HFFc6 (cell line): ENCODE measurements at places on chromosomes 3 and 15. TPM values are rescaled to one million over a fixed set of nuclear protein-coding genes. Genes with fewer than 3 reads are reported as not detected.

DNA sequence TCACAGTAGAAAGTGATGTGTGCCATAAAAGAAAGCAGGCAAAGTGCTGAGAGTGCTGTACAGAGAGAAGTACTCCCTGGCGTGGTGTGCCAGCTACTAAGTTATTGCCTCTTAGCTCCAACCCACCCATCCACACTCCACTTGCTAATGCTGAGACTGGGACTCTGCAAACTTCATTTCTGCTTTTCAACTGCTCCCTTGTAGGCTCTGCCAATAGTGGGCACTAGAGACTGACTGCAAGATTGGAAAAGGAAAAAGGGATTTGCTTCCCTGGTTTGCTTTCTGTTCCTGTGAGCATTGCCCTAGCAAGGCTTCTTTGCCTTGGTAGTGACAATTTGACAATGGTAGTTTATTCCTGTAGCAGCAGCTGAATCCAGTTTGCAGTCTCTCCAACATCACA is 56.5 kb upstream of the TMEM108 start:
- no peak for DNase-seq

Gene CILP
- total RNA-seq: not detected in 3 replicates

- no peak for DNase-seq
These were observed 34.1 kb upstream of the FBLN2 start for GRCh38 chr3:13514639-13515435.

- DNase-seq: no peak
These were observed 31.8 kb downstream of the TKT start for GRCh38 chr3:53224026-53224425.

Gene CIDEC
- total RNA-seq: not detected in 2 replicates

DNA sequence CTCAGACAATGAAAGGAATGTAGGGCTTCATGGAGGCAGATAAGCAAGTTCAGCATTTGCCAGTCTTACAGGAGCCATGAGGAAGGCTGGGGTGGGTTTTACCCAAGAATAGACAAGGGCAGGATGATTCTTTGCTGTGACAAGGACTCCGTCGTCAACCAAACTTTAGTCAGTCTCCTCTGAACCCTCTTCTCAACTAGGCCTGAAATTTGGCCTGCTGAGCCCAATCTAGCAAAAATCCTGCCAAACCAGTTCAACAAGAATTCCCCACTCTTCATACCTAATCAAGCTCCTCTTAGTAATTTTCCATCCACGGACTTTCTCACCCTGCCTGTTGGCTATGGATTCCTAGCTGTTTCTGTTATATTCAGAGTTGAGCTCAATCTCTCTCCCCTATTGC is 280.5 kb downstream of the TBL1XR1 start:
- no peak for DNase-seq

DNA sequence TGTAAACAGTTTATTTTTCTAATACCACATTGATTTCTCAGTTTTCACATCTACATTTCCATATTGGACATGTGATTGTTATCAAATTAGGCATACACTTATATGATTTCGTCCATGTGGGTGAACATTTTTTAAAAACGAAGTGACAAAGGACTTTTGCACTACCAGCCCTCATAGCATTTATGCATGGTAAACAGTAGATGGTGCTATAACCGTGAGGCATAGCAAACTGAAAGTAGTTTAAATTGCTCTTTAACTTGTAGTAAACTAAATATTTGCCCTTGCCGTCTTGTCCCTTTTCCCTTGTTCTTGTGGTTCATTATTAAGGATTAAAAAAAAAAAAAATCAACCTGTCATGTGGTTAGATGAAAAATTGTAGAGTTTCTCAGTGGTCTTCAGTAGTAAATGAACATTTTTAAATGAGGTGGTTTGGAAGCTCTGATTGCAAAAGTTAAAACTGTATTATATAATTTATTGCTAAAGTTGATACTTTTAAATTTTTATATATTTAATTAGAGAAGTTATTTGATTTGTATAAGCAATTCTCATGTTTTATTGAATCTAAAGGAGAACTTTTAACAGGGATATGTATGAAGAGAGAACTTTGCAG is 24.0 kb downstream of the STX19 start:
- peak; percentile 72 for DNase-seq

DNA sequence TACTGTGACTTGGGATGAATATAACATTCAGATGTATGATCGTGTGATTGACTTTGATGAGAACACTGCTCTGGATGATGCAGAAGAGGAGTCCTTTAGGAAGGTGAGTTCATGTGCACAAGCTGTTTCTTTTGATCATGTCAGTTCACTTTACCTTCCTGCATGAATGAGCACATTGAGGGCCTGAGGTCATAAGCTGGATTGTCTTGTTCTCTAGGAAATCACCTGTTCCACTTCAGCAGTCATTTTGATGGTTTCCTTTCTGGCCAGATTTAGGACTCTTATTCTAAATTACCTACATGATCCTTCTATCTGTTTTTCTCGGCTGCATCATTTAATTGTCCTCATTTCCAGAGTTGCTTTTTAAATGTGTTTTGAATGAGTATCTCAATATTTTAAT is 4.1 kb downstream of the RCN2 start:
- DNase-seq: no peak

GRCh38 chr3:100150473-100150872 is 36.2 kb upstream of the FILIP1L start:
- DNase-seq: no peak

- DNase-seq: no peak
These were observed 74.0 kb upstream of the TERB2 start for GRCh38 chr15:44882499-44882968.

DNA sequence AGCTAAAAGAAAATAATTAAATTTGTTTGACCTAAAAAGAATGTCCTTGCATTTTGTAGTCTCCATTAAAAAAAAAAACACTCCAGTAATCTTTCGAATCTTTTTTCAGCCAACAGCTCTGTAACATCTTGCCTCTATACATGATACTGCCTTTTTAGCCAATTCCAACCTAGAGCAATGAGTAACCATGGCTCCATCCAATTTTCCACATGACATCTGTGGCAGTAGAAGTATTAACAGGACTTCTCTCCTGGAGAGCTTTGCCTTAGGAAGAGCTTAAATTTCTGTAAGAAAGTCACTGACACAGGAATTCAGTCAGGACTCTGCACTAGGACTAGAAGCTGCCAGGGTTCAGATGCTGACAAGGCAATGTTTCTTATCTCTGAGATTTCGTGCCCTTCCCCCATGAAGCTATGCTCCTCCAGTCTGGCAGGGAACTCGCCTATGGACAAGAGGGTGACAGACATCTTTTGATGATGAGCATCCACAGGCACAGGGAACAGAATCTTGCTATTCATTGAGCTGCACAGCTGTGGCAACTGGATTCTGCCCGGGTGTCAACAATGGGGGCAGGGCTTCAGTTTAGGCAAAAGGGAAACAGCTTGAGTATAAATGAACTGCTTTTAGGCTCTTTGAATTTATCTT is 81.8 kb downstream of the ALCAM start:
- no peak for DNase-seq

GRCh38 chr3:35320646-35321407 is 318.5 kb upstream of the ARPP21 start:
- no peak for DNase-seq

Gene DOCK3
- total RNA-seq: 0.13 to 0.26 TPM (median 0.18 TPM) in 3 replicates

Gene CTXN2
- total RNA-seq: not detected in 3 replicates

Gene STARD9
- total RNA-seq: 2.4 to 2.8 TPM (median 2.5 TPM) in 3 replicates

Gene SLC28A2
- total RNA-seq: not detected in 2 replicates

Gene TMEM207
- total RNA-seq: not detected in 3 replicates

GRCh38 chr3:129651435-129652202 is 45.1 kb upstream of the PLXND1 start:
- DNase-seq: peak; percentile 92

DNA sequence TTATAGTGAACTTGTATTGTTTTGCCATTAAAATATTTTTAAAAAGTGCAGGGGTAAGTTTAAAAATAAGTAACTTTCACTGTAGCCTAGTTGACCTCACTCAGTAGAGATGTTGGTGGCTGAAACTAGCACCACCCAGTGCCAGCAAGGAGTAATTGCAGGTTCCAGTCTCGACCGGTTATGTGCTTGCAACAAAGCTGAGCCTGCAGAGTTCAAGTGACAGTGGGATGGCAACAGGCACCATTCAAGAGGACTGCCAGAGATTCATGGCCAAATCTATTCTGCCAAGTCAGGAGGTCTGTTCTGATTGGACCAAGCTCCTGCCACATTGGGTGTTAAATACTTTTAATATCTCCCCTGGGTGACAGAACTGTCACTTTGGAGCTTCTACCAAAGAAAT is 2.7 kb downstream of the ADAMTS7 start:
- peak; percentile 27 for DNase-seq

DNA sequence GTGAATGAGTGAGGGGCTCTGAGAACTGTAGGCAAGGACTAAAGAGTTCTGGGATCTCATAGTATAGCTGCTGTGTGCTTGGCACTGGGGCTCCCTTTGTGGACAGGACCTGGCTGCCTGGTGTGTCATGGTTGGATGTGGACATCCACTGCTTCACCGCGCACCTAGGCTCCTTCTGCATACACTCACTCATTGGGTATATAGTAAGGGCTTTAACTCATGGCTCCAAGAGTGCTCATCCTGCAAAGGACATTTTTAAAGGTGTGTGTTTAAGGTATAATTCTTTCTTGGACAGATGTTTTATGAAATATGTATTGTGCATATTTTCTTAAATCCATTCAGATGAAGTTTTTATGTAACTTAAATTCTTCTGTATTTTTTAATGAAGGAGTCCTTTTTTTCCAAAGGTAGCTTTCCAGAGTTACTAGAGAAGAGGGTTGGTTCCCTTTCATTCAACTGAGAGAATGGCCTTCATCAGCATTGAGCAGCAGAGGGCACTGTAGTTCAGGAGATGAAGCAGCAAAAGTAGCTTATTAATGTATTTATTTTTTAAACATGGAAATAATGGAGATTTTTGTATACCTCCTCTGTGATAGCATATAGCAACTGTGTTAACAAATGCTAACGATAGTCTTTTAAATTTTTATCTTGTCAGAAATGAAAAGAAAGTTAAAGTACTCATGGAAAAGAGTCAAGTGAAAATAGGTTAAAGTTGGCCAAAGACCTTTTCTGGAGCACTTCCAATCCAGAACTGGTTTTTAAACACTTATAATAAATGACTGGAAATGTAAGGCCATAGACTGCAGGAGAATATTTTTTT is 25.2 kb downstream of the OXNAD1 start:
- peak; percentile 50 for DNase-seq

Gene TGM5
- not detected in 2 replicates for total RNA-seq

Gene TATDN2
- 26.2 to 33.2 TPM (median 28.5 TPM) in 3 replicates for total RNA-seq

DNA sequence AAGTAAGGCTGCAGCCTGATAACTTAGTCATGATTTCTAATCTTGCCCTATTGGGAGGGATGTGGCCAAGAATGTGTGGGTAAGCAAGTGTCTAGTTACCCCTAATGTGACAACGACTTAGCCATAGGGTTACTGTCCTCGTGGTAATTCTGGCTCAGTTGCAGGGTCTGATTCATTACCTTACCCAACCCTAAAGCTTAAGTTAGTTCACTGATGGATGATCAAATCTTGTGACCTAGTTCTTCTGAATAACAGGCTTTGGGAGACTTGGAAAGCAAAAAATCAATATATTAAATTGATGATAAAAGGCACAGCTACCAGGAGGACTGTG is 1.6 kb upstream of the INTS14 start:
- DNase-seq: no peak

GRCh38 chr3:132432639-132433038 is 15.3 kb downstream of the DNAJC13 start:
- peak; percentile 74 for DNase-seq

DNA sequence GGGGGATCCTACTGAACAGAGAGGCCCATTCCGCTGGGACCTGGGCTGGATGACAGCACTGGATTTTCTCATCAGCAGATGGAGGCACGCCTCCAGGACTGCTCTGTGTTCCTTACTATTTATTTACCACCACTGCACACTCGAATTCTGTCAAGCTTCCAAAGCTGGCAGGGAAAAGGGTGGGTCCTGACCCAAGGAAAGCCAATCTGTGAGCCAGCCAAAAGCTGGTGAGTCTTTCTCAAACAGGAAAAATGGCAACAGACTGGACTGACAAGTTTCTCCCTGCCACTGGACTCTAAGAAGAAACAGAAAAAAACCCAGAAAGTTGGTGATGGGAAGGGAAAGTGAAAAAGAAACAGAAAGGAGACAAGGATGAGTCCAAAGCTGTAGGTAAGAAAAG is 37.8 kb downstream of the CD47 start:
- no peak for DNase-seq

Gene STRC
- total RNA-seq: not detected in 3 replicates

- DNase-seq: no peak
These were observed 164.3 kb upstream of the VEPH1 start for GRCh38 chr3:157667493-157667892.

GRCh38 chr3:72970942-72971341 is 25.7 kb upstream of the PPP4R2 start:
- DNase-seq: no peak

Gene SH2D7
- total RNA-seq: not detected in 3 replicates

DNA sequence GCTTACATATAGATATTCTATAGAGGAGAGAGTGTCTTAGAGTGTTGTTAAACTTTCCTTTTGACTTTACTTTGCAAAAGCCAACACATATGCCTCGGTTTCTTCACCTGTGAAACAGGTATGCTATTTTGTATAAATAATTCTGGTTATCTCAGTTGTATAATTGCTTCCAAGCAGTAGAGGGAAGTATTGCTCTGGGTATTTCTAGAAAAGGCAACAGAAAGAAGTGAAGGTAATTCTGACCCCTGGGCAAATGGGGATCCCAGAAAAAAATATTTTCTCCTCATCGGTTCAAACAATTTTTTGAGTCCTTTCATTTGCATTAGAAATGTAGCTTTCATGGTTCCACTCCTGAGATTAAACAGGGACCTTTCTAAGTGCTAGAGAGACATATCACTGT is 216.5 kb upstream of the SEMA6D start:
- no peak for DNase-seq

Gene IL20RB
- 0.72 to 1.5 TPM (median 1.3 TPM) in 3 replicates for total RNA-seq

Gene MTHFS
- 19.9 to 26.1 TPM (median 24.5 TPM) in 3 replicates for total RNA-seq

Gene HTR3C
- not detected in 2 replicates for total RNA-seq

Gene SAMMSON
- not detected in 3 replicates for total RNA-seq

Gene ARGFX
- total RNA-seq: not detected in 3 replicates

- peak; percentile 43 for DNase-seq
These were observed 291.0 kb upstream of the TGFBR2 start for GRCh38 chr3:30315447-30315846.

- no peak for DNase-seq
These were observed 69.2 kb upstream of the ICE2 start for GRCh38 chr15:60548101-60548500.

DNA sequence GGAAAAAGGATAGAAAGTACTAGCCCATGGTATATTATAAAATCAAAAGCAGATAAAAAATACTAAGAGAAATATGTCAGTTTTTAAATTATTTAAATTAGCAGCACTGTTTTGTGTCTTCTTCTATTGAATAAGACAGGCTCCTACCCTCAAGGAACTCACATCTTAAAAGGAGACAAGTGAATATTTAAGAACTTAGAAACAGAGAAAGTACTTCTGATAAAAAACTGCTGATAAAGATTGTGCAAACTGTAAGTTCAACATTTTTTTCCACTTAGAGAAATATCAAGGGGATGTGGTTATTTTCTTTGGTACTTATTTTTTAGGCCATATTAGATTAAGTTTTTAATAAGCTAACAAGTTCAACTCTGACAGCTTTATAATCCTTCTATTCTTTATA is 3.0 kb upstream of the ANKRD28 start:
- DNase-seq: no peak
